Endodermal cell (in vitro differentiated cells): ENCODE measurements at places on chromosomes 6 and 20. TPM values are rescaled to one million over a fixed set of nuclear protein-coding genes. Genes with fewer than 3 reads are reported as not detected.
A peak's percentile ranks its signal among the peaks of the same experiment; 100 is the strongest.

- no peaks in the 10 kb centered on the region for H3K4me1 ChIP-seq
- H3K27ac ChIP-seq = peak overlapping the region; percentile 64
- no peak for DNase-seq
- H3K4me3 ChIP-seq = no peak overlapping the region
- H3K36me3 ChIP-seq = no peaks in the 10 kb centered on the region
Observed at GRCh38 chr20:53346335-53346648, 247.3 kb downstream of the ZNF217 start.

SESN1 gene
- total RNA-seq = 11.9 and 13.1 TPM in 2 replicates

- no peak for DNase-seq
- no peaks in the 10 kb centered on the region for H3K36me3 ChIP-seq
- H3K4me1 ChIP-seq = no peaks in the 10 kb centered on the region
- H3K27ac ChIP-seq = no peak overlapping the region
- H3K27me3 ChIP-seq = no peaks in the 10 kb centered on the region
Observed at GRCh38 chr6:148064406-148065134, 278.1 kb upstream of the SASH1 start.

TEAD3 gene
- 27.9 to 36.4 TPM (median 29.2 TPM) in 3 replicates for total RNA-seq

BPIFB4 gene
- total RNA-seq = 0.22 TPM in 1 of 2 replicates, not detected in the other

GRCh38 chr6:34093854-34094430 lies 51.9 kb downstream of the GRM4 start:
- H3K4me1 ChIP-seq = no peaks in the 10 kb centered on the region
- no peak overlapping the region for H3K27ac ChIP-seq
- no peak for DNase-seq
- no peaks in the 10 kb centered on the region for H3K36me3 ChIP-seq
- no peak overlapping the region for H3K4me3 ChIP-seq
- no peaks in the 10 kb centered on the region for H3K27me3 ChIP-seq

FOXO3 gene
- total RNA-seq = 16.4 to 53.9 TPM (median 17.7 TPM) in 3 replicates
